PC-9 (cell line): ENCODE measurements at places on chromosomes 13 and 19. TPM values are rescaled to one million over a fixed set of nuclear protein-coding genes. Genes with fewer than 3 reads are reported as not detected.

The CSNK1G2 gene
- 58.2 and 58.3 TPM in 2 replicates for total RNA-seq

The KASH5 gene
- 0.39 TPM in 1 of 2 replicates, not detected in the other for total RNA-seq

The GARIN5A gene
- 3.7 and 7.3 TPM in 2 replicates for total RNA-seq

The RXFP2 gene
- total RNA-seq, result not detected in 2 replicates

The TMEM205 gene
- total RNA-seq, result 80.3 and 90.6 TPM in 2 replicates

The PGLYRP2 gene
- not detected in 2 replicates for total RNA-seq
